Fibroblast of the conjunctiva (primary cell): ENCODE measurements at places on chromosomes 12 and 14.
A peak's percentile ranks its signal among the peaks of the same experiment; 100 is the strongest.

DNA sequence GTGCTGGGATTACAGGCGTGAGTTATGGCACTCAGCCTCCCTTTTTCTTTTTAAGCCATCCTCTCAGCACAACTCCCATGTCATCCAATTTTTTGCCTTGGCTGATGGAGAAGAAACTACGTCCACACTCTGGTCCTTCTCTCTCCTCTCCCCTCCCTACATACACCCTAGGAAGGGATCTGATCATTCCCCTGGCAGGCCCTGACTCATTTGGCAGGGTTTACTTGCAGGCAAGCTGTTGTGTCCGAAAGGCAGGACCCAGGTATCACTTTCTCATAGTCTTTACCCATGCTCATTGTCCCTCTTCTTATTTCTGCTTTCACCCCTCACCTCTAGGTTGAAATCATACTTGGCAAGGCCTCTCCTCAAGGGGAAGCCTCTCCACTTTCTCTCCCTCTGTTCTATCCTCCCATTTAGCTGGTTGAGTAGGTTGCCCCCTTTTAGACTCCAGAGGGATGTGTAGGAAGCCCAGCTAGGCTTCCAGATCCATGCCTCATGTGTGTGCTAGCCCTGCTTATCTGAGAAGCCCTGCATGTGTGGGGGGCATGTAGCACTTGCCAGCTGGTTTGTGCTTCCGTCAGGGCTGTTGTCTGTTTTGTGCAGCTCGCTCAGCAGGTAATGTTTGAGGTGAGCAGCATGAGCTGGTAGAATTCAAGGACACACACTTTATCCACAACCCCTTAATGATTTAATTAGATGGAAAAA is 14.8 kb downstream of the GPR19 start:
- no peak for DNase-seq

DNA sequence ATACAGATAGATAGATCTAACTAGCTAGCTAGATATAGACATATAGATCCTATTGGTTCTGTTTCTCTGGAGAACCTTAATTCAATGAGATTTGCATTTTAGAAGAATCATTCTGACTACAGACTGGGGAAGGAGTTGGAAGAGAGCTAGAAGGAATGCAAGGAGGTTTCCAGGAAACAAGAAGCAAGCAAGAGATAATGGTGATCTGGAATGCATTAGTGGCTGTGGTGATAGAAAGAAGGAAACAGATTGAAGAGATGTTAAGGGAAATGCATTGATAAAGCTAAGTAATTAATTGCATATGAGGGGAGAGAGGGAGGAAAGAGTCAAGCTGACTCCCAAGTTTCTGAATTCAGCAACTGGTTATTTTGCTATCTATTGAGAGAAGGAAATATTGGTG is 42.7 kb downstream of the DBX2 start:
- no peak for DNase-seq

- DNase-seq = peak; percentile 37
Measured at GRCh38 chr12:130335517-130336392, 1.9 kb upstream of the PIWIL1 start.

DNA sequence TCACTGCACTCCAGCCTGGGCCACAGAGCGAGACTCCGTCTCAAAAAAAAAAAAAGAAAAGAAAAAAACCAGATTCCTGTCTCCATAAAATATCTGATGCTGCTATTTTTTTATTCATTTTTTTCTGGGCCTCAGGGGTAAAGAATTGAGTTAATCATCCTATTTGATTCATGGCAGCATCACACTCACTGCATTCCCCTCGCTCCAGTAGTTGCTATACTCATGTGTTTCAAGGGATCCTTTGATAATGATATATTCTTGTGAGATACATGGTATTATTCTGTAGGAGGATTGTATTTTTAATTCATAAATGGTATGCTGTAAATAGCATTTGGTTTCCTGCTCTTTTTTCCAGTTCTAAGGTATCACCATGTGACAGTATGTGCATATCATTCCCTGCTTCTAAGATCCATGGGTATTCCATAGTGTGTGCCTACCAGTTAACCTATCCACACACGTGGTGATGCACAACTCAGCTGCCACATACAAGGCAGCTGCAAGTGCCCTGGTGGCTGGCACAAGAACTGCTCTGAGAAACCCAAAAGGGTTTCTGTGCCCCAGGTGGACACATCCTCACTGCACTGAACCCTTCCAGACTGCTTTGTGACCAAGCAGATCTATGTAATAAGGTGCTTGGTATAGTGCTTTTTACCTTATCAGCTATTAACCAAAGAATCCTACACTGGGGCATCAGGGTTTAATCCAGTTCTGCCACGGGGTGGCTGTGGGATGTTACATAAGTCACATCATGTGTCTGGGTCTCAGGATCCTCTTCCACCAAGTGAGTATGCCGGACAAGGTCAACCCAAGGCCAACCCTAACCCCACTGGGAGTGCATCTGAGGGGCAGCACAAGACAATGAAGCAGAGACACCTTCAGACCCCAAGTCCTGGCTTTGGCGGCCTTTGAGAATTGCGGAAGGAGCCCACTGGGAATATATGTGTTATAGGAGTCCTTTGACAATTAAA is 74.6 kb downstream of the ZFP36L1 start:
- no peak for DNase-seq

DNA sequence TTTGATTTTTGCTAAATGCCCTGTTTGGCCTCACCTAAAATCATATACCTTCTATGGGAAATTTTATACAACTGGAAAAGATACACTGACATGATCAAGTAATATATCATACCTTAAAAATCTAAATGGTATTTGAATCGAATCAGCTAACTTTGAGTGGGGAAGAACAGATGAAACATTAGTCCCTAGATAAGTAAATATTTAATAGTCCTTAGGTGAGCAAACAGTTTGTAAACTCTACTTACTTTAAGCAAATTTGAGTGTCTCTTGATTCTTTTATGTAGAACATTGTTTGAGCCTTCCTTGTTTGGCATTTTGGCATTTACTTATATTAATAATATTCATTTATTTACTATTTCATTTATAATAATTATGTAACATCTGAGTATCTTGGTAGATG is 195.7 kb upstream of the GARIN2 start:
- DNase-seq = no peak

GRCh38 chr12:108888031-108888430 is 8.1 kb downstream of the DAO start:
- DNase-seq = no peak

DNA sequence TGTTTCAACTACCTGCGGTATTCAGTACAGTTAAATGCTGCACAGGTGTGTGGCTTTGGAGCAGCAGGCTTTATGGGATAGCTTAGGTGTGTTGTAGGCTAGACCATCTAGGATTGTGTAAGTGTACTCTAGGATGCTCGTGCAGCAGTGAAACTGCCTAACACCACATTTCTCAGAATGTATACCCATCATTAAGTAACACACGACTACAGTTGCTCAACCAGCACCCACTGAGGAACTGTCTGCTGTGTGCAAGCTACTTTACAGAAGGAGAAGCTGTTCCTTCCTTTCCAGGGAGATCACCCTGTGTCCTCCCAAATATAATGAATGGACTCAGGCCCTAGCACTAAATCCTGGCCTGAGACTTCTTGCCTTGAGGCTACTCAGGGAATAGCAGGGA is 94.8 kb downstream of the SLC24A4 start:
- DNase-seq = no peak

DNA sequence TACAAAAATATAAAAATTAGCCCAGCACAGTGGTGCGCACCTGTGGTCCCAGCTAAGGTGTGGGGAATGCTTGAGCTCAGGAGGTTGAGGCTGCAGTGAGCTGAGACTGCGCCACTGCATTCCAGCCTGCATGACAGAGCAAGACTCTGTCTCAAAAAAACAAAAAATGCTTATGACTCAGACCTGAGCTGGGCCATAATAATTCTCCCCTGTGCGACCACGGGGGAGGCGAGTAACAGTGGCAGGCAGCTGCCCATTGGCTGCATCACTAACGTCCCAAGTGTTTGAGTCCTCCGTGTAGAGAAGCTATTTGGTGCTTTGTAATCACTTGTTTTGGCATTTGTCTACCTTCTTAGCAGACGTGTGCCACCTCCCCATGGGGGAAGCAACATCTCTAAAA is 24.9 kb downstream of the PSMC1 start:
- DNase-seq = no peak

- no peak for DNase-seq
Measured at GRCh38 chr12:130743606-130744005, 27.5 kb upstream of the RIMBP2 start.

DNA sequence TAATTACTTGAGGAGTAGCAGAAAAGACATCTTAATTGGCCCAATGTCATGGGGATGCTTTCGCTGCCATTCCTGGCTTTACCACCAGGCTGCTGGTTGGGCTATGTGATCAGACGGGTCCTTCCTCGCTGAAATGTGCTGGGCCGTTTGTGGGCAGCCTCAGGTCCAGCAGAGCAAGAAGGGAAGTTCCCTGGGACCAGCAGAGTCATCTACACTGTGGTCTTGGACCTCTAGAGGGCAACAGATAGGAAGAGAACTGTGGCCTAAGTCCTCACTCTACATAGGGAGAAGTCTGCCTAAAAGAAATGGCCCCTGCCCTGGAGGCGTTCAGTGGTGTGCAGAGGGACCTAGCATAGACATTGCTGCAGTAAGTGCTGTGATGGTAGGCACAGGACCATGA is 10.9 kb downstream of the EVL start:
- no peak for DNase-seq
